KBM-7 (cell line): ENCODE measurements at places on chromosomes 11 and 22.

DNA sequence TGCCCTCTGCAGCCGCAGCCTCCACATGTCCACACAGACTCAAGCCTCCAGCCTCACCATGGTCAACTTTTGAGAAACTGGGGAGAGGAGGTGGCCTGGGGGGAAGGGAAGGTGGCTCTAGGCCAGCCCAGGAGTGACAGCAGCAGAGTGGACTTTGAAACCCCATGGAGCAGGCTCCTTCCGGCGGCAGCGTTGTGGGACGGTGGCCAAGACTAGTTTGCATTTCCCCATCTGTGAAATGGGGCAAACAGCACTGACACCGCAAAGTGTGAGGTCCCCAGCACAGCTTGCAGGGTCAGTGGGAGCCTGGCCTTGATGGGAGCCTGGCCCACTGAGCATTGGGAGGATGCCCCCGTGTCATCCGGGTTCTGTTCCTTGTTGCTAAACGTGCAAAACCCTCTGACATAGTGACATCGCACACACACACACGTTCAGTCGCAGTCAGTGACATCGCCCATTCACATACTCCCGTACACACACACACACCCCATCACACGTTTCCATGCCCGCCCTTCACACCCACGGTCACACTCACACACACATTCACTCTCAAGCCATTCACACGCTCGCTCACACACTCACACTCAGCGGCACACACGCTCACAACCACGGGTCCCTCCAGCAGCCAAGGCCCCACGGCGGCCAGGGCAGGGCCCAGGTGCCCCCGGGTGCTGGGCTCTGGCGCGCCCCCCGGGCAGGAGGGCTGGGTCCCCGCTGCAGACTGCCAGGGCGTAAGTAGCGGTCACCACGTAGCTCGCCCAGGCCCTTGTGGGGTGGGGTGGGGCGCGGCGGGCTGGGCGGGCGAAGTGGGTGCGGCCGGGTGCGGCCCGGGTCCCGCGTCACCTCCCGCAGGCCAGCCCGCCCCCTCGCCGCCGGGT, 585 bp downstream of the CYB5R3 start:
- DNase-seq = peak; percentile 47

GRCh38 chr11:30859669-30860068, 273.5 kb upstream of the MPPED2 start:
- DNase-seq = no peak

- DNase-seq = no peak
These were observed 68.5 kb upstream of the C11orf58 start for GRCh38 chr11:16669799-16670415.

DNA sequence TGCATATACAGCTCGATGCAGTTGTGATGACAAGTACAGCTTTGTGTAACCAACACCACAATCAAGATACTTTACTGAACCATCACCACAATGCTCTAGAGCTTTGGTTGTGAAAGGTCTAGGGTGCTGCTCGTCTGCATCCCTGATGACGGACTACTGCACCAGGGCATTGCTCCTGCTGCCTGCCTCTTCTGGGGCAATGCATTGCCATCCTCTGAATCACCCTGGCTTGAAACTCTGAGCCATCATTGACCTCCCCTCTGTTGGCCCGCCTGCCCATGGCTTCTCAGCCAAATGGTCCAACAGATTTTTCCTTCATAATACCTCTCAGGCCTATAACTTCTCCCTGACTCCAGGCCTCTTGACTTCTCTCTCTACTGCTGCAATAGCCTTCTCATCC, 77.4 kb upstream of the CSNK2A3 start:
- DNase-seq = no peak

- no peak for DNase-seq
These were observed 283.4 kb downstream of the TBC1D22A start for GRCh38 chr22:47045691-47046410.

DNA sequence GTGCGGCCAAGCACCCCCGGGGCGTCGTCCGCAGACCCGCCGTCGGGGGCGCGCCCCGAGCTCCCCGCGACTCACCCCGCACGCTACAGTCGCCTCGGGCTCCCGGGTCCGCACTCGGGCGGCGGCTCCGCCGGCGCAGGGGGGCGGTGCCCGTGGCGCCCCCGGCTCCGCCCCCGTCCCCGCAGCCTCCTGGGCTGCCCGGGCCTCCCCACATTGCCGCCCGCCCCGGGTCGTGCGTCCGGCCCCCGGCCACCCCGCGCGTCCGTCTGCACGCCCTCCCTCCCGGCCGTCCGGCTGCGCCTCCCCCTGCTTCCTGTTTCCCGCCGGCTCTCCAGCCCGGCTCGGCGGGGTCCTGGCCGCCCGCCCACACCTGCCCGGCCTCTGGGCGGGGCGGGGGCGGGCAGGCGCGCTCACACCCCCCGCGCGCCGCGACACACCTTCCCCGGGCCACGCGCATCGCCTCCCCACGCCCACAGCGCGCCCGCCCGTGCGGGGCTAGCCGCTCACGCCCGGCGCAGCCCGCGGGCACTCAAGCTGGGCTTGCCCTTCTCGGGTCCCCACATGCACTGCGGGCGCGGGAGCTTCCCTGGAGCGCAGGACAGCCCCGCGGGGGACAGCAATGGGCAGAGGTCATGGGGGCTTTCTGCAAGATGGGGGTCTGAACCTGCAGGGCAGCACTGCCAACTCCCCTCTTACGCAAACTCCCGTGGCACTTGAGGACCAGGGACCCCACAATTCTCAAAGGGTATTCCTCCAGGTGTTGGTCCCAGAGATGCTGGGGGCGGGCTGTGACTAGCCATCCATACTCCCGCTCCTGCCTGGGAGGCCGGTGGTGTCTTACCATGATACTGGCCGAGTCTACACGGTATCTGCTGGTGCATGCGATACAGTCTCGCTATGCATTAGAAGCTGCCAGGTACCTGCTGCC, at the start of gene CARD10:
CARD10 (minus strand) TSS at position 148 of the 928 bp plus-strand sequence. CDS start 215 bp downstream, outside the sequence.
- no peak for DNase-seq

DNA sequence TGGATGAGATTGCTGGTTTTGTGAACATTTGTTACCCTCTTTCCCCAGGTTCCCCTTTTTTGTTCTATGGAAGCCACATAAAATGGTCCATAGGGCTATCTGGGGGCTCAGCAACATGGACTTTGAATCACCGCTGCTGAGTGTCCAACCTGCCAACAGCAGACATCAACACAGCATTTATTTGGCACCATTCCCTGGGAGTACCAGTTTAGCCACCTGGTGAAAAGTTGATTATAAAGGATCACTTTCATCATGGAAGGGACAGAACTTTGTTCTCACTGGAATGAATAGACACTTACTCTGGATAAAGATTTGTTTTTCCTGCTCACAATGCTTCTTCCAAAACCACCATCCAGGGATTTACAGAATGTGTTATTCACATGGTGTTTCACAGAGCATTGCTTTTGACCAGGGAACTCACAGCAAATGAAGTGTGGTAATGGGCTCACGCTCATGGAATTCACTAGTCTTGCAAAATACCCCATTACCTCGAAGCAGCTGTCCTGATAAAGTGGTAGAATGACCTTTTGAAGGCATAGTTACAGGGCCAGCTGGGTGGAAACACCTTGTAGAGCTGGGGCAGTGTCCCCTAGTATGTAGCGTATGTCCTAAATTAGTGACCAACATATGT, 43.9 kb downstream of the ADM start:
- DNase-seq = no peak

DNA sequence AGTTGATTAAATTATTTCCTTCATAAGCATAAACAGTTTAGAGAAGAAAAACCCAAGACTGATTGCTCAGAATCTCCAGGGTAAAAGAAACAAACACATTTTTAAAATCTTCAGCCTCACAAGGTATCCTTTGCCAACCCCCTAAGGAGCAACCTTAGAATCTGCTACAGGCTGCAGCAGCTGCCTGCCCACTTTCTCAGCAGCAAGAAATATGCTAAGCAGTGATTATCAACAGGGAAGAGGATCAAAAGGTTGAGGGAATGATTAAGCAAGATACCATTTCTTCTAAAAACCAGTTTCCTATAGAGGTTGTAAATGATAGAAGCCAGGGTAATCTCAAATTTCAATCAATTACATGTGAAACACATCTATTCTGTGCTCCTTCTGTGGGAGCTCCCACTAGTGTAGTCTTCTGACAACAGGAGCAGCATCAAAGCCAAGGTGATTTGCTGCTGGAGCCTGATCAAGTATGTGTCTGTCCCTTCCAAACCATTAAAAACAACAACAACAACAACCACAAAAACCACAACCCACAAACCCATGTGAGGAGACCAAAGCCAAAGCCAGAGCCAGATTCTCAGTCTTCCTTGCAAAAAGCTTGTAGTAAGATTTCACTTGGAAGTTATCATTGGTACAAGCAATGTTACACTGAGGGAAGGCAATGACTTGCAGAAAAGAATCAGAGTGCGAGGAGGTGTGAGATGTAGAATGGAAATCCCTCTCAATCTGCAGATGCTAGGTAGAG, 761.2 kb downstream of the DLG2 start:
- no peak for DNase-seq

GRCh38 chr11:35389897-35390465, 29.4 kb downstream of the SLC1A2 start:
- DNase-seq = no peak

DNA sequence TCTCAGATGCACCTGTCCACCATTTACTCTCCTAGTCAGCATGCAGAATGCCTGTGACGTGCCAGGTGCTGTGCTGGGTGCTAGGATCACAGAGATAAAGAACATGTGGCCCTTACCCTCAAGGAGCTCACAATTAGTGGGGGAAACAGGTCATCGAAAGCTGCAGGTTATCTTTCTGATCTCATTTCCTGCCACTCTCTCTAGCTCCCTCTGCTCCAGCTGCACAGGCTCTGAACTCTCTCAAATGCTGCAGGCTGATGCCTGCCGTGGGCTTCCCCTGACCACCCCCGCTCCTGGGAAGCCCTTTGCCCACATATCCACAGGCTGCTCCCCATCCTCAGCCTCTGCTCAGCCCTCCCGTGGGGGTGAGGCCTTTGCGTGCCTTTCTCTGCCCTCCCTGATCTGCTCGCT, 29.6 kb downstream of the SHANK3 start:
- DNase-seq = no peak

GRCh38 chr11:82927264-82927880, 25.8 kb downstream of the DDIAS start:
- DNase-seq = peak; percentile 59

GRCh38 chr11:28460348-28460747, 352.2 kb downstream of the METTL15 start:
- DNase-seq = no peak
